Eye (tissue), 1 donor: ENCODE measurements at places on chromosomes 5 and 9.
A peak's percentile ranks its signal among the peaks of the same experiment; 100 is the strongest.

DNA sequence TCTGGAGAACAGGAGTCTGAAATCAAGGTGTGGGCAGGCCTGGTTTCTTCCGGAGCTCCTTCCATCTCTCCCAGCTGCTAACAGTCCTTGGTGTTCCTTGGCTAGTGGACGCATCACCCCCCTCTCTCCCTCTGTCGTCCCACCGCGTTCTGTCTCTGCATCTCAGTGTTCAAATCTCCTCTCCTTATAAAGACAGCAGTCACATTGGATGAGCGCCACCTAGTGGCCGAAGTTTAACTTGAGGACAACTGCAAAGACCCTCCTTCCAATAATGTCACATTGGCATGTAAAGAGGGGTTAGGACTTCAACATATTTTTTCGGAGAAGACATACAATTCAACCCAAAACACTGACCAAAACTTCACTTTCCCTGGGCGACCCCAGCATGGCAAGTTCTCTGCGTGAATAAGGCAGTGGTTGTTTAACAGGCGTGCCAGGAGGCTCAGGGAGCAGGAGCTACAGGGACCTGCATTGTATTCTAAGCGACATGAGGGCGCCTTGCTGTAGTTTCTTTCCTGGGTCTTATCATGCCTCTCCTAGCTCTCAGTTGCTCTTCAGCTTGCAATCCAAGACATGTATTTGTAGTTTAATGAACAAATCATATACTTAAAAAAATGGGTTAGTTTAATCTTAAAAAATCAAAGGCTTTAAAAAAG, 27.9 kb upstream of the BASP1 start:
- peak; percentile 92 for DNase-seq

DNA sequence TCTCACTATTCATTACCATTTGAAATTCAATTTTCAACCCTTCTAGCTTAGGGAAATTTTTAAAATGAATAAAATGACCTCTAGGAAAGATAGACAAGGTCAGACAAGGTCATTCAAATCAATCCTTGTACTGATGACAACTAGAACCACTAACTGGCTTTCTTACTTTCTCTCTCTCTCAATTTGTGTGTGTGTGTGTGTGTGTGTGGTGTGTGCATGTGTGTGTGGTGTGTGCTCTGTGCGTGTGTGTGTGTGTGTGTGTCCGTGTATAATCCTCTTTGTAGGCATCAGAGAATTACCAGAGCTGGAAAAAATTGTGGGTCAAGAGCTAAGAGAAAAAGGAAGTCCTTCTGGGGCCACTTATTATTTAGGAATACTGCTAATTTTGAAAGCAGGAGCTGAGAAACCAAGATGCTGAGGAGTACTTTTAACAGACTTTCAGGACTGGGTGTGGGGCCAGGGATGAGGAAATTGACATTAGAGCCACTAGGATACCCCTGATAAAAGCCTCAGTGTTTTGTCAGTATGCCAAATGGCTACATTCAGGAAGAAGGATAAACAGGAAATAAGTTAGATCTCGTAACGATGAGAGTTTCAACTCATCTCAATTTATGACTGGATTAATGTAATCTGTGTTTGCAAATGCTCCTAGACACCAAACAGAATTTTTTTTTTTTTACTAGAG, 723.3 kb downstream of the CETN3 start:
- DNase-seq = no peak

DNA sequence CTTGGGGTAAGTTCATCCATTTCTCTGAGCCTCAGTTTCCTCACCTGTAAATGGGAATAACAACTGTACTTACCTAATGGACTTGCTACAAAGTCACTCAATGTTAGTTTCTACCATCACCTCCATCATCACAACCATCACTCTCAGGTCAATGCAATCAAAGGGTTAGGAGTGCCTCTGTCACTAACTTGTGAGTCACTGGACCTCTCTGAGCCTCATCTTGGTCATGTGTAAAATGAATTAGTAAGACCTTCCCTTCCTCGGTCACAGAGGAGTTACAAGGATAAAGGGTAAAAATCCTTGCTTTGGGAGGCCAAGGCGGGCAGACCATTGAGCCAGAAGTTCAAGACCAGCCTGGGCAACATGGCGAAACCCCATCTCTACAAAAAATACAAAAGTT, 12.8 kb downstream of the FABP6 start:
- no peak for DNase-seq

DNA sequence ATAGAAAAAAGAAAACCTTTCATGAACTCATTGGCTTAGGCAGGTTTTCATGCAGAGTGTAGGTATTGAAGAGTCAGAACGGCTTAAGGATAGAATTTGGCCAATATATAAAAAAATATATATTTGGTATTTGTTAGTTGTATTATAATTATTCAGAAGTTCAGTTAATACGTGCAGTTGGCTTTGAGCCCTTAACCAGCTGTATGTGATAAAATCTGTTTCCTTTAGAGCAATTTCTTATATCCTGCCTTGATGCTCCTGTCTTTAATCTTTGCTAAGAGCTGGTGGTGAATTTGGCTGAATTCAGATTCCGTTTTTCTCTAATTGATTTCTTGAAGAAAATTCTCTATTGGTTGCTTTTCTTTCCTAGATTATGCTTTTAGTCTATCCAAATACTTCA, 3.7 kb downstream of the ANXA1 start:
- DNase-seq = no peak

- DNase-seq = peak; percentile 52
Observed at GRCh38 chr5:141182248-141182647, at the start of gene PCDHB16. Gene PCDHB16, plus strand, starts transcription at chr5:141182387. Its CDS starts 173 bp downstream, at chr5:141182560.

- DNase-seq = no peak
Observed at GRCh38 chr9:138023394-138024124, 146.0 kb downstream of the CACNA1B start.

GRCh38 chr9:17280350-17281012, 145.6 kb downstream of the CNTLN start:
- DNase-seq = no peak

GRCh38 chr9:126532951-126533925, 80.5 kb upstream of the LMX1B start:
- no peak for DNase-seq

DNA sequence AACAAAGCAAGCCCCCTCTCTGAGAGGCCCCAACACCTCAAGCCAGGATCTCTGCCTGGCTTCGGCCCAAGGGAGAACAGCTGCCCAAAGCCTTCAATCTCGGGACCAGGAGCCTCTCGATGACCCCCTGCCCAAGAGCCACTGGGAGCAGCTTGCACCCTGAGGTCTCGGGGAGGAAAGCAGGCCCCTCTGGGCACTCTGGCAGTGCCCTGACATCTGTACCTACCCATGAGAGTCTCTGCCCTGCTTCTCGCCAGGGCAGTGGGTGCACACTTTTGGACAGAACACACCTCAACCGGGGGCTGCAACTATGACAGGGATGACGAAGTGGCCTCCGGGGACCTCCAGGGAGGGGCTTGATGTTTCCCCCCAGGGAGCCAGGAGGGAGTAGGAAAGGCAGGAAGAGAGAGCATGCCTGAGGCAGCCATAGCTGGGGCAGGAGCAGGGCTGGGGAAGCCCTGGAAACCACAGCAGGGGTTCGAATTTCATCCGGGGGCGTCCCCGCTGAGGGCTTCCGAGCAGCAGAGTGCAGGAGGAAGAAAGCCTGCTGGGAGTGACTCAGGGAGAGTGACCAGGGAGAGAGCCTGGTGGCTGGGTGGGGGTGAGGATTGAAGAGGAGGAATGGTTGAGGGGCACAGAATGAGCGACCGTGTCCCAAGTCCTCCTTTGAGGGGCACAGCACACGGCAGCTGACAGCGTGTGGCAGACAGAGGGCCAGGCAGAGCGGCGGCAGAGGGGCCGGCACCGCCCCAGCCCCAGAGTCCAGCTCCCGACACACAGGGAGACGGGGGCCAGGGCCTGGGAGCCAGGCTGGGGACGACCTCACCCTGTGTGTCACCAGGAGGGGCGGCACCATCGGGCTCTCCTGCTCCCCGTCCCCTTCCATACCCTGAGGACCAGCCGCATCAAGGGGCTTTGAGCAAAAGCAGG, 1.8 kb downstream of the LPCAT1 start:
- DNase-seq = no peak

GRCh38 chr5:111722140-111722539, 34.9 kb downstream of the NREP start:
- peak; percentile 31 for DNase-seq

- peak; percentile 43 for DNase-seq
Observed at GRCh38 chr9:84228130-84228720, 112.3 kb downstream of the SLC28A3 start.
